Cardiac septum (tissue), 1 donor: ENCODE measurements at places on chromosomes 6 and 20. TPM values are rescaled to one million over a fixed set of nuclear protein-coding genes. Genes with fewer than 3 reads are reported as not detected.
A peak's percentile ranks its signal among the peaks of the same experiment; 100 is the strongest.

DNA sequence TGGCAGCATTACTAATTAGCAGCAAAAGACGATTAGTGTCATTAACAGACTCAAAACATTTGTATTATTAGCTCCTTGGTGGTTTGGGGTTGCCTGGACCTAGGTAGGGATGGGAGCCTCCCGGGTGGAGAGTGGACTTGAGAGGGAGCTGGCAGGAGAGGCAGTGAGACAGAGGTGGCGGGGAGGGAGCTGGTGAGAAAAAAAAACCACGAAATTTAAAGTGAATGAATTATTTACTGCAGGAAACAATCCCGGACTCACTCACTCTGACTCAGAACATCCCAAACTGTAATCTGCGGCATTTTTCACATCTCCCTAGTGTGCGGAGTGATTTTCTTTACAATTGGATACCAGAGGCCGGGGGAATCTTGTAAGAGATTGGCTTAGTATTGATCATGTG, 14.3 kb upstream of the CDH22 start:
- no peak for DNase-seq

- DNase-seq = no peak
Observed at GRCh38 chr6:106162921-106163320, 76.8 kb downstream of the PRDM1 start.

DNA sequence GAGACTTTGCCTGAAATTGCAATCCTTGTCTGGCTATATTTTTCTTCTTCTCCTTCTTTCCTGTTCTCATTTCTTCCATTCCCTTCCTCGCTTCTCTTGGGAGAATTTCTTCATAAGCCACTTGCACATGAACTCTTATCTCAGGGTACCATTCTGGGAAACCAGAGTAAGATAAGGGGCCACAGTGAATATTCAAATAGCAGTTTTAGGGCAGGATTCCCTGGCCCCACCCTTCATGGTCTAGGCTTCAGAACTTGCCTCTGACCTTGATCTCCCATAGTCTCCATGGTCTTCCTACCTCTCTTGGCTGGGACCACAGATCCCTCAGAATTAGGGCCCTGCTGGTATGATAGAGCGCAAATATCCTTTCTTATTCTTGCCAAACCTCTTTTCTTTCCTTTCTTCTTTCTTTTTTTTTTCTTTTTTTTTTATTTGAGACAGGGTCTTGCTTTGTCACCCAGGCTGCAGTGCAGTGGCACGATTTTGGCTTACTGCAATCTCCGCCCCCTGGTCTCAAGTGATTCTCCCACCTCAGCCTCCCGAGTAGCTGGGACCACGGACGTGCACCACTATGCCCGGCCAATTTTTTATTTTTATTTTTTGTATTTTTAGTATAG, 123.0 kb upstream of the CITED2 start:
- no peak for DNase-seq

DNA sequence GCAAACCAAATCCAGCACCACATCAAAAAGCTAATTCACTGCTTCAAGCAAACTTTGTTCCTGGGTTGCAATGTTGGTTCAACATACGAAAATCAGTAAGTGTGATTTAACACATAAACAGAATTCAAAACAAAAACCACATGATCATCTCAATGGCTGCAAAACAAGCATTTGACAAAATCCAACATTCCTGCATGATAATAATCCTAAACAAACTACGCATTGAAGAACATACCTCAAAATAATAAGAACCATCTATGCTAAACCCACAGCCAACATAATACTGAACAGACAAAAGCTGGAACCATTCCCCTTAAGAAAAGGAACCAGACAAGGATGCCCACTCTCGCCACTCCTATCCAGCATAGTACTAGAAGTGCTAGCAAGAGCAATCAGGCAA, 49.9 kb downstream of the RNGTT start:
- no peak for DNase-seq

GRCh38 chr6:3085074-3085473, 16.8 kb downstream of the RIPK1 start:
- DNase-seq = no peak

DNA sequence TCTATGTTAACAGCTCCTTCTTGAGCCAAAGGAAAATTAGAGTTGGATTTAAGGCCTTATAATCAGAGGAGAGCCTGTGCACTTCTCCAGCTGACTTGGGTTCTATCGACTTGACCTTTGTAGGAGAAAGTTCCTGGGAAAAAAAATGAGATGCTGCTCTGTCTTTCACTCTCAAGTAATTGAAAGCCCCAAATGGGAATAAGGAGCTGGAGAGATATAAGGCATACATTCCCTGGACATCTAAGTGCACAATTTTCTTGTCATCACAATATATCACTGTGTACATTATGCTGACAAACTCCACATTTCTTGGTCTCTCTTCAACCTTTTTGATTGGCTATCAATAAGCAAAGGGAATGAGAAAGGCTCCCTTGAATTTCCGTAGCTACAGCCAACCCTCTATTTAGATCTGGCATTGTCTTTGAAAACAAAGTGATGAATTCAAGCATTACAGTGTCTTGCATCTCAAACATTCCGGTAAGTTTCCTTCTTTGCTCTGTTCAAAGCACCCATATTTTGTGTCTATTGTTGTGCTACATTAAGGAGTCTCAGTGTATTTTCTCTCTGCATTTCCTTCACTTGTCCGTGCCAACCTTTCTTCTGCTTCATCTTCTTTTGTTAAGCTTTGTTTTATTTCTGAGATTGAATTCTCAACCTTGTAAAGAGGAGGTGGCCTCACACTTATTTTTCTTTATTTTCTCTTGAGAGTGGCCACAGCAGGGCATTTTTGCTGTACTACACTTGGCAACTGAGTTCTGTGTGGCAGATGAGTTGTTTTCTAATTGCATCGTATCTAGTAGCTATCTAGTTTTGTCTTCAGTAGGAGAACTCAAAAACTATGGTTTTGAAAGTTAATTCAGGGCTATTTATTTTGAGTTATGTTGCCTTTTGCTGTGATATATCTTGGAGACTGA, 450.3 kb upstream of the MAN1A1 start:
- DNase-seq = no peak

- DNase-seq = no peak
Observed at GRCh38 chr20:3446779-3447178, 24.0 kb upstream of the ATRN start.

- DNase-seq = no peak
Observed at GRCh38 chr6:136763716-136764516, 28.4 kb downstream of the MAP3K5 start.

DNA sequence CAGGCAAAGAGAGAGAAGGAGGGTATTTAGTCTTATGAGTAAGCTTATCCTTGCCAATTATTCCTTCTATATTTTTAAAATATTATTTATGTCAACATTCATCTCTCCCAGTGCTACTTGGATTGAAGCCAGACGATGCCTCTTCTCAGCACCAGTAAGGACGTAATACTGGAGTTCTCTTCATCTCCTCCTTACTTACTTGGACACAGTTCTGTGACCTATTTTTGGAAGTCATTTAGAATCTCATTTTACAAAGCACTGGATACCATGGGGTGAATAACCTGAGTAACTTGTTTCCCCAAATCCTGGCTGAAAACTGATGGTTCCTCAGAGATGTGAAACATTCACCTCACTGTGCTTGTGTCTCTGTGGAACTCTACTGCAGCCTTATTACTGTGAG, 137.4 kb upstream of the LAMP5 start:
- DNase-seq = no peak

DNA sequence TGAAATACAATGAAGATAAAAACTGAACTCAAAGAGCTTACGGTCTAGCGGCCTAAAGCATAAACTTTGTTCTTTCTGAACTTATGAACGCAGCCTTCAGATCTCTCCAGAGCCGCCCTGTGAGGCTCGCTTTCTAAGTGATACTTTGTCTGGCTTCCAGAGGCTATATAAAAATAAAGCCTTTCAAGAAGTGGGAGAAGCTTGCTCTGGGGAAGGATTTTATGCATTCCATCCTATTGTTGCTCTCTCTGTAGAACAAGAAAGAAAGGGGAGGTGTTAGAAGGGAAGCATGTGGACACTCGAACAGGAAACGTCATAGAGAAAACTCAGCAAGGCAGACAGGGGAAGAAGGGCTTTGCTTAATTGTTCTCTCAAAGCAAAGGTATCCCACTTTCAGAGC, 77.0 kb downstream of the TBX18 start:
- no peak for DNase-seq

- DNase-seq = no peak
Observed at GRCh38 chr20:2690718-2691117, 1.9 kb upstream of the EBF4 start.

DNA sequence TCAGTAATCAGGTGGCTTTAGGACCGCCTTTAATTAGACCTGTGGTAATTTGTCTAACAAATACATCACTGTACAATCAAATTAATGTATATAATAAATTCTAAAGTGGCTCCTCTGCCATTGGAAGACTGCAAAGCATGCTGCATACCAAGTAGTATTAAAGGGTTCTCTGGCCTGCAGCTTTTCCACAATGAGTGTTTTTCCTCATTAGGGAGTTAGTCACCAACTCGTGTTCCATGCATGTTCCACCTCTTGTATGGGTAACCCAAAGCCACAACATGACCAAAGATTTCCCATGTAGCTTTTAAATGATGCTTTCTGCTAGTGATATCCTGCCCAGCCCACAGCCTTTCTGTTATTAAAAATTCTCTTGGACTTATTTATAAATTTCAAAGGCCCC, 218.7 kb downstream of the FUT9 start:
- no peak for DNase-seq

- DNase-seq = no peak
Observed at GRCh38 chr6:95877480-95877879, 138.3 kb upstream of the FUT9 start.

- DNase-seq = peak; percentile 39
Observed at GRCh38 chr20:58774214-58774613, 76.5 kb downstream of the GNAS-AS1 start.

DNA sequence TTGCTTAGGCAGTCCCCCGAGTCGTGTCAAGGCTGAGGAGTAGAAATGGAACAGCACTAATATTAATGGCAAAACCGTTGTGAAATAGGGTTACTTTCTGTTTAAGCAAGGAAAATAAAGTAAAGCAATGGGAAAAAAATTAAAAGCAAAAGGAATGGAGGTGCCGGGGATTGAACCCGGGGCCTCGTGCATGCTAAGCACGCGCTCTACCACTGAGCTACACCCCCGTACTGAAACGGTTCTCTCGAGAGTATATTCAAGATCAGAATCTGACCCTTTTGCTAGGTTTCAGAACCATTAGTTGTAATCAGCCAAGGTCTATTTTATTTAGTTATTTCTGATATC, 85.5 kb downstream of the TRIM27 start:
- DNase-seq = no peak

- DNase-seq = no peak
Observed at GRCh38 chr6:90605749-90606340, 19.0 kb upstream of the MAP3K7 start.

DNA sequence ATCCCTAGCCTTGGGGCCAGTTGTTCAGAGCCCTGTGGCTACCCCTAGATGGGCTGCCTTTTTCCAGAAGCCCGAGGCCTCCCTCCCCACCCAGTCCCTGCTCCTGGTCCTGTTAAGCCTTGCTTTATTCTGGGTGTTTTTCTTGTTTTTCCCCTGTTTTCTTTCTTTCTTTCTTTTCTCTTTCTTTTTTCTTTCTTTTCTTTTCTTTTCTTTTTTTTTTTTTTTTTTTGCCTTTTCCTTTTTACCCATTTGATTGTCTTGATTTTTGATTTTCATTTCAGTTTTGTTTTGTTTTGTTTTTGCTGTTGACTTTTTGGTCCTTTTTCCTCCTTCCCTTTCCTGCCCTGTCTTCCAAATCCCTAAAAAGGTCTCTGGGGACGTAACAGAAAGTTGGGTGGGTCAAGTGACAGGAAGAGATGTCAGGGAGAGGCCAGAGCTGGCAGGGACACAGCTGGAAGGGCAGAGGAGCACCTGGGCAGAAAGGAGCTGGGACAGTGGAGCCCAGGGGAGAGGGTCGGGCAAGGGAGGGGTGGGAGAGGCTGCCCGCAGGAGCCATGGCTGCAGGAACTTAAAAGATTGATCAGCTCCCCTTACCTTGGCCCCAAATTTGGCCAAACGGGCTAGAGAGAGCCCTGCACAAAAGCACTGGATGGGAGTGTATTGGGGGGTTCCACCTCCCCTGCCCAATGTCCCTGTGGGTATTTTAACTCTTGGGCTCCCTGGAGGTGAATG, 27.6 kb downstream of the MYH7B start:
- no peak for DNase-seq

DNA sequence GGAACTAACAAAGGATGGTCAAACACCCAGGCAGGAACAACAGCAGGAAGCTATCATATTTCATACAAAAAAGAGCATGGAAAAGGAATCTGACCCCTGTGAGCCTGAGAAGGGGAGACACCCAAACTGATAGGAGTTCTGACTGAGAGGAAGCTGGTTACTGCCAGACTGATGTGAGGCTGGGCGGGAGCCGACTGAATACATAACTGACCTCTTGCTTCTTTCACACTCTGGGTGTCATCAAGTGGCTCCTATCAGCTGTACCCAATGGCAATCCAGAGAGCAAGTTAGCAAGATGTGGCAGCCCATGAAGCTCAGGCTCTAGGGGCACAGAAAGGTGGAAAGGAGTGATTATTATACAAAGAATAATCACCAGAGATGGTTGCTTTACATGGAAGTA, 795.1 kb upstream of the HS3ST5 start:
- no peak for DNase-seq

DNA sequence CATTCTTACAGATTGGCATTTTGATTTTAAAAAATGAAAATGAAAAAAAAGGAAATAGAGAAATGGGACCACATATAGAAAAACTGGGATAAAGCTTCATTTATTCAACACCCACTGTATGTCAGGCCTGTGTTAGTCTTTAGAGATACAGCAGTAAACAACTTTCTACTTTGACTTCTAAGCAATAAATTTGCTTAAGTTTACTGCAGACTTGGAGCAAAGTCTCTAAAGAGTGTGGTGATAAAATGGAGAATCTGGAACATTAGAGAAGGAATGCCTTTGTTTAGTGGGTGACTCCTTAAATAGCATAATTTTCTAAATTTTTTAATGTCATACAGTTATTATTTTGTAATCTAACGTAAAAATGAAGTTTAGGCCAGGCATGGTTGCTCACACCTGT, 80.7 kb upstream of the CNKSR3 start:
- DNase-seq = no peak

- DNase-seq = no peak
Observed at GRCh38 chr6:123803504-123804013, at the start of gene NKAIN2. Gene NKAIN2 (plus strand): TSS chr6:123803865.

- DNase-seq = no peak
Observed at GRCh38 chr6:158500016-158500735, 59.7 kb upstream of the TMEM181 start.

- DNase-seq = no peak
Observed at GRCh38 chr6:93568169-93568568, 148.8 kb upstream of the EPHA7 start.

The DSP gene
- total RNA-seq = 241 TPM

The GABRR1 gene
- total RNA-seq = not detected

The RNF8 gene
- 13.2 TPM for total RNA-seq

The CALHM4 gene
- total RNA-seq = not detected

The NOL4L gene
- 10.4 TPM for total RNA-seq

The BCAS1 gene
- total RNA-seq = not detected

The HLA-DQB1 gene
- total RNA-seq = 3.7 TPM

The TMEM74B gene
- total RNA-seq = 2.7 TPM

The ZNF165 gene
- total RNA-seq = 0.13 TPM

The ADGRB3 gene
- 0.51 TPM for total RNA-seq

The STX7 gene
- total RNA-seq = 53.3 TPM

The MLN gene
- not detected for total RNA-seq
